ENCODE measurements at places on chromosomes 7 and 10.

DNA sequence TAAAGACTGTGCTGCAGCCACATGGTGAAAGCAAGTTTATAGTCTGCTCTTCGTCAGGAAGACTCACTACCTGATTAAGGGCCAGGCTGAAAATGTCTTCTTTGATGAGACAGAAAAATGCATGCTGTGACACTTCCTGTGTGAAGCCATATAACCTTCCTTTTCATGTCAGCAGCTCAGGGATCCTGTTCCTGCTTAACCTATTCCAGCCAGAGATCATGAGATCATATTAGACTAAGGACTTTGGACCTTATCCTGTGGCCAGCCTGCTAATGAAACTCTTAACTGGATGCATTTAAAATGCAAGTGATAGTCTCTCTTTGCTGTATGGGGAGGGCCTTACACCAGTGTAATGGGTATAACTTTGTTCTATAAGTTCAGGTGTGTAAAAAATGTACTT, 165.2 kb downstream of the PTEN start:
- DNase-seq: no peak

DNA sequence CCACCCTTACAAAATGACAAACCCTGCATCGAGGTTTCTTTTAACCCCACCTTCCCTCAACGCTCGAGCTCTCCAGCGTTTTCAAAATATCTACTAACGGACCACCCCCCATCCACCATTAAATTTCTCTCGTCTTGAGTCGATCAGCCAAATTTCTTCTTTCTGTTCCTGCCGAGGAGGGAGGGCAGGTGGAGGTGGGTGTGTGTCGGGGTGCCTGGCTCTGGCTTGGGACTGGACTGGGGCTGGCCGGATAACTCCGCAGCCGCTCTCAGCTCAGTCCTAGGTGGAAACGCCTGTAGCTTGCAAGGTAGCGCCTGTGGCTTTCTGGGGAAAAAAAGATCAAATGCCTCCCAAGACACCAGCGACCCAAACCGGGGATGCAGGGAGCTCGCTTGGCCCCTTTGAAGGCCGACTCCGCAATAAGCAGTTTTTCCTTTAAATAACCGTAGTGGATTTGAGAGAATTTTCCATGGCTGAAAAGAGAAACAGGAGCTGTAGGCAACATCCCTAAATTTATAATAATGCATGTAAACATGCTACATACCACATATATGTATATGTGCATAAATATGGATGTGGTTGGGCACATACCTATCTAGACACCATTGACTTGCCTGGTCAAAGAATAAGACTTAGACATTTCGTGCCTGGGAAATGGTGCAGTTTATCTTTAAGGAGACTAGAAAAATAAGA, 1.9 kb upstream of the TMEM178B start:
- DNase-seq: peak; percentile 12

DNA sequence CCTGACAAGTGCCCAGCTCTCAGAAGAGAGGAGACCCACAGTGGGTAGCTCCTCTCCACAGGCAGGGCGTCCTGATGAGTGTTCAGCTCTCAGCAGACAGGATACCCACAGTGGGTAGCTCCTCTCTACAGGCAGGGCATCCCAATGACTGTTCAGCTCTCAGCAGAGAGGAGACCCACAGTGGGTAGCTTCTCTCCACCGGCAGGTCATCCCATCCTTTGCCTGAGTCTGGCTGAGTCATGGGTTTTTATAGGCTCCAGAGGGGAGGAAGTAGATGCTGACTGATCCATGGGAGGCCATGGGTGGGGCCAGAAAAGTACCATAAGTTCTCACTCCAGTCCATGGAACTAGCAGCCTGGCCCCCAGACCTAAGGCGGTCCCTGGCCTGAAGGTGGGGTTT, 18.5 kb downstream of the CFAP70 start:
- no peak for DNase-seq

GRCh38 chr7:23373151-23374004, 74.2 kb downstream of the MALSU1 start:
- DNase-seq: no peak

DNA sequence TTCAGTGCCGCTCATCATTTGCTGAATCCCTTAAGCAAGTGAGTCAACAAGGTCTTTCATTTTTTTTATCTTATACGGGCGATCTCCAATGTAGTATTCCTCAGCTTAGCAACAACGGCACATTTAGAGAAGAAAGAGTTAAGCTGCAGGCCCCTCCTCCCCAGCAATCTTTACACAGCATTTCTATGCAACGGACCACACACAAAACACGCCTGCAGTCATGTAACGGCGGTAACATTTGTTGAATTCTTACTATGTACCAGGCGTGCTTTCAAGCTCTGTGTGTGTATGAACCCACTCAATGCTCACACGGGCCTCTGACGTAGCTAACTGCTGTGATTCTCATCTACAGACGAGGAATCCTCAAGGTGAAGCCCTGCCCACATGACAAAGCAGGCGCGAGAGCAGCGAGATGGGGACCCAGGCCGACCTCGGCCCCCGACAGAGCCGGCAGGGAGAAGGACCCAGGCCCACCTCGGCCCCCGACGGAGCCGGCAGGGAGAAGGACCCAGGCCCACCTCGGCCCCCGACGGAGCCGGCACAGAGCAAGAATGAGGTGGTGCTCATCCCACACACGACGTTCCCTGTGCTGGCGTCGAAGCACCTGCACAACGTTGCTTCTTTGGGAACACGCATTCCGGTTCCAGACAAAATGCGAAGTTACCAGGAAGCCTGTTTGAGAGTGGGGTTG, 240.7 kb downstream of the ZMYND11 start:
- DNase-seq: no peak

DNA sequence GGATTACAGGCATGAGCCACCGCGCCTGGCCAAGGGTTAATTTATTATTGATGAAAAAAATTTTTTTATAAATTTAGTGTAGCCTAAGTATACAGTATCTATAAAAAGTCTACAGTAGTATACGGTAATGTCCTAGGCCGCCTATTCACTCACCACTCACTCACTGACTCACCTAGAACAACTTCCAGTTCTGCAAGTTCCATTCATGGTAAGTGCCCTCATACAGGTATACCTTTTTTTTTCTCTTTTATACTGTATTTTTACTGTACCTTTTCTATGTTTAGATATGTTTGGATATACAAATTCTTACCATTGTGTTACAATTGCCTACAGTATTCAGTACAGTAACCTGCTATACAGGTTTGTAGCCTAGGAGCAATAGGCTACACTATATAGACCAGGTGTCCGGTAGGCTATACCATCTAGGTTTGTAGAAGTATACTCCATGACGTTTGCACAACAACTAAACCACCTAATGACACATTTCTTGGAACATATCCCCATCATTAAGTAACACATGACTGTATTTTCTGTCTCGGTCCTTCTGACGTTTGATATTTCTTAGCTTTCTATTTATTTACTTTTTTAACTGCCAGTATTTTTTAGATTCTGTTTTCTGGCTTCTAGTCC, 23.4 kb downstream of the IRF5 start:
- DNase-seq: no peak

- no peak for DNase-seq
These were observed 88.2 kb upstream of the AUTS2 start for GRCh38 chr7:69510114-69510513.

DNA sequence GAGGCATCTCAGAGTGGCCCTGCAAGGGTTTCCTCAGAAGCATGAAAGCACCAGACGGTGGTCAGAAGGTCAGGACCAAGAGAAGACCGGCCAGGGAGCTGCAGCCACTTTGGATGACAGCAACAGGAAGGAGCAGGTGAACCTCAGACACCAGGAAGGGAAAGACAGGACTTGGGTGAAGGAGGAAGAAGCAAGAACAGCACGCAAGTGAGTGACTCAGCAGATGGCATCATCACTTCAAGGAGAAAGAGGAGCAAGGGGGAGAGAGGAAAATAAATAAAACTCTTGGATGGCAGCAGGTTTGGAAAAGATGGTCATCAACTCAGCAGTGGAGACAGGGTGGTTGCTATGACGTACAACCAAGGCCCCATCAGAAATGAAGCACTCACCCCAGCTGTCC, 31.6 kb downstream of the NCAPG2 start:
- no peak for DNase-seq

DNA sequence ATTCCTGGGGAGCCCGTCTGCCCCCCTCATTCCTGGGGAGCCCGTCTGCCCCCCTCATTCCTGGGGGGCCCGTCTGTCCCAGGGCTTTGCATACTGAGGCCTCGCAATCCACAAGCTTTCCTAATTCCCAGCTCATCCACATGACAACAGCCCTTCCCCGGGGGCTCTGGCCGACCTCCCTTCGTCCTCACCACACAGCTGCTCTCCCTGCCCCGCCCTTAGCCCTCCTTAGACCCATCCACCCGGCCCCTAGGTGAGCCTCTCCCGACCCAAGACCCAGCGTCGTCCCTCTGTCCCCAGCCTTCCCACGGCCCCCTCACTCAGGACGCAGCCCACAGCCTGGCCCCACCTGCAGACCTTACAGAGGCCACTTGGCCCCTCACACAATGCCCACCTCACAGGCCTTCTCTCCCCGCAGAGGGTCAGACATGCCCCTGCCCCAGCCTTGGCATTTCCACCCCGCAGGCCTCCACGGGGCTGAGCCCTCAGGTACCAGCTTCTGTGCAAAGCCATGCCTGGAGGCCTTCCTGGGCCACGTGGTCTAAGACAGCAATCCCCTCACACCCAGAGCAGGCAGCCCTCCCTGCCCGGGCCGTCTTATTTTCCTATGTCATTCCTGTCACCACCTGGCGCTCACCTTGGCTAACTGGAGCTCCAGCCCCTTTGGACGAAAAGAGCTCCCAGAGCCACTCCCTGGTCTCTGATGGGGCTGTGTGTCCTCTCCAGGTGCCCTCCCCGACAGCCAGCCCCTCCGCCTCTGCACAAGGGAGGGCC, 3.5 kb upstream of the FAM20C start:
- no peak for DNase-seq
